HFFc6 (cell line): ENCODE measurements at places on chromosomes 2 and 18. TPM values are rescaled to one million over a fixed set of nuclear protein-coding genes. Genes with fewer than 3 reads are reported as not detected.

The CHST9 gene
- not detected in 3 replicates for total RNA-seq

The OTX1 gene
- total RNA-seq: 0.52 and 0.57 TPM in 2 replicates

The GPR45 gene
- total RNA-seq: not detected in 3 replicates

The TCF23 gene
- not detected in 3 replicates for total RNA-seq

The RNF152 gene
- 44.3 and 57.1 TPM in 2 replicates for total RNA-seq

The EEF1B2 gene
- 588 to 667 TPM (median 594 TPM) in 3 replicates for total RNA-seq

The TANC1 gene
- 23.0 to 28.0 TPM (median 25.4 TPM) in 3 replicates for total RNA-seq

The POTEC gene
- not detected in 3 replicates for total RNA-seq

The FOXI3 gene
- not detected in 3 replicates for total RNA-seq

The TRIM43 gene
- total RNA-seq: not detected in 3 replicates

The SCN1A gene
- not detected in 3 replicates for total RNA-seq

The PPP1R1C gene
- total RNA-seq: 0.31 TPM in 1 of 2 replicates, not detected in the other

The SKA1 gene
- total RNA-seq: 6.4 to 18.7 TPM (median 14.9 TPM) in 3 replicates

The RUFY4 gene
- total RNA-seq: not detected in 3 replicates

The LRRTM4 gene
- not detected in 3 replicates for total RNA-seq

The SULT1C4 gene
- total RNA-seq: not detected in 2 replicates

The RAX gene
- not detected in 3 replicates for total RNA-seq

The CIB4 gene
- not detected in 3 replicates for total RNA-seq

The RNF125 gene
- total RNA-seq: 0.10 and 0.28 TPM in 2 replicates

The DCAF17 gene
- total RNA-seq: 13.7 to 16.9 TPM (median 13.8 TPM) in 3 replicates

The BMP10 gene
- total RNA-seq: not detected in 2 replicates

The MREG gene
- total RNA-seq: 2.0 and 2.5 TPM in 2 replicates

The WNT10A gene
- not detected in 3 replicates for total RNA-seq

The CNTNAP5 gene
- not detected in 3 replicates for total RNA-seq

The FBXO41 gene
- 0.60 to 1.6 TPM (median 0.77 TPM) in 3 replicates for total RNA-seq

The PLGLB1 gene
- 0.39 TPM in 1 of 3 replicates, not detected in the others for total RNA-seq

The MRO gene
- total RNA-seq: not detected in 3 replicates

The ALPG gene
- total RNA-seq: not detected in 3 replicates

The ASB18 gene
- not detected in 3 replicates for total RNA-seq

The PER2 gene
- total RNA-seq: 4.5 to 5.7 TPM (median 5.5 TPM) in 3 replicates

The CPLX4 gene
- not detected in 3 replicates for total RNA-seq

The COL3A1 gene
- total RNA-seq: 349 to 559 TPM (median 545 TPM) in 3 replicates

The MC4R gene
- total RNA-seq: not detected in 3 replicates

The LRP1B gene
- total RNA-seq: not detected in 3 replicates

The CLIP4 gene
- 34.4 and 39.5 TPM in 2 replicates for total RNA-seq

The RGPD6 gene
- 13.7 to 20.2 TPM (median 16.6 TPM) in 3 replicates for total RNA-seq

The IL36B gene
- total RNA-seq: not detected in 3 replicates

The GAL3ST2 gene
- 0.15 to 0.24 TPM in 2 of 3 replicates, not detected in the other for total RNA-seq

The PLA2R1 gene
- 3.3 to 5.8 TPM (median 5.4 TPM) in 3 replicates for total RNA-seq

The CHRND gene
- not detected in 3 replicates for total RNA-seq
